Skeletal muscle cell (primary cell): ENCODE measurements at places on chromosomes 5 and 9.

GRCh38 chr9:130663258-130663976 is 977 bp upstream of the PRDM12 start:
- DNase-seq = no peak

GRCh38 chr9:119005162-119005561 is 364.1 kb downstream of the BRINP1 start:
- no peak for DNase-seq

- peak; percentile 25 for DNase-seq
Observed at GRCh38 chr5:134833340-134834032, 12.3 kb upstream of the C5orf24 start.

- DNase-seq = peak; percentile 37
Observed at GRCh38 chr9:18274693-18275092, 199.3 kb upstream of the ADAMTSL1 start.

GRCh38 chr5:66198837-66199236 is 54.7 kb downstream of the SREK1 start:
- no peak for DNase-seq

- DNase-seq = no peak
Observed at GRCh38 chr5:152137063-152137462, 212.4 kb upstream of the GLRA1 start.

GRCh38 chr5:66417781-66418180 is 178.4 kb upstream of the MAST4 start:
- no peak for DNase-seq

- no peak for DNase-seq
Observed at GRCh38 chr5:94545870-94546625, 72.4 kb downstream of the KIAA0825 start.

GRCh38 chr5:175012267-175012666 is 287.9 kb downstream of the MSX2 start:
- no peak for DNase-seq

GRCh38 chr5:151885138-151885908 is 39.3 kb downstream of the GLRA1 start:
- DNase-seq = no peak

DNA sequence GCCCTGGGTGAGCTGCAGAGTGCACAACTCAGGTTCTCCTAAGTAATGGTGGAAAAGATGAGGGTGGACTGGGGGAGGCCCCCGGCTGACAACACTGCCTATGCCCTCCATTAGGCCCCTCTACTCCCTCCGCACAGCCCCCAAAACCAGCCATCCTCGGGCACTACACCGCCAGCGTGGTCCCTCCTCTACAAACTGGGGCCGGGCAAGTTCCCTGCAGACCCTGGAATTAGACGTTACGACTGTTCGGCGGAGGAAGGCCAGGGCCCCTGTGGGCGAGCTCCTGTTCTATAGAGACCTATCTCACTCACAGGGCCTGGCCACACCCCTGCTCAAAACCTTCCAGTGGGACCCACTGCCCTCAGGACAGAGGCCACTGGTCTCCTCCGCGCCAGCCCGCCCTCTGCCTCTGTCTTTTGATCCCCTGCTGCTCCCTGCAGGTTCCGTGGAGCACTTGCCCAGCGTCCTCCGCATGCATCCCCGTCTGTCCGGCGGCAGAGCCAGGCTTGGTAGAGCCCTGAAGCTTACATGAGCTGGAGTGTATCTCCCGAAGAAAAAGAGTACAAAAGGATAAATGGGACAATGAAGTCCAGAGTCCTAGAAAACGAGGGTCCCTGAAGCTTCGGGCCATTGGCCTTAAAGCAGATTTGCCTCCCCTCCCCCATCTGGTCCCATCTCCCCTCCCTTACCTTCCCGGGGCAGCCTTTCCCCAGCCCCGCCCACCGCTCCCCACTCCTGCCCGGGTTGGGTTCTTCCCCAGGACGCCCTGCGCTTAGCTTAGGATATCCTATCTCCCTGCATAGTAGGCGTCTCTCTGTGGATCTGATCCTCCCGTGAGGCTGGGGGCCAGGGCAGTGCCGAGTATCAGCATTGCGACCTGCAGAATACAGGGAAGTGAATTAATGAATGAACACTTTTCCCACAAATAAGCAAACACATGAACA is 71.3 kb downstream of the HRH2 start:
- no peak for DNase-seq

GRCh38 chr5:73922875-73923557 is 297.0 kb downstream of the ARHGEF28 start:
- DNase-seq = no peak

DNA sequence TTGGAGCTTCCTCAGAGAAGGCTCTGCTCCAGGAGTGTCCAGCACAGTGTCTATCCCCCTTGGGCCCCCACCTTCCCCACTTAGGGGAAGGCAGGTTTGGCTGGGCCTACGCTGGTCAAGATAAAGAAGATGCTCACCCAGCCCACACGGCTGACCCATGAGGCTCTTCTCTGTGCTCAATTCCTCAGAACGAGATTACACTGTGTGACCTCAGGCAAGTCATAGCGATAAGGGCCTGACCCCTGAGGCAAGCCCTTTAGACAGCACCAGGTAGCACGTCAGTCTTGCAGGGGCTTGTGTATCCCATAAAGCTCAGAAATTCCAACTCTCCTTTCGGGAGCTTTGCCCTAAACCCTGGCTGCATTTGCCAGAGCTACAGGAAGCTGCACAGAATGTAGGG is 32.6 kb downstream of the CORO2A start:
- no peak for DNase-seq

DNA sequence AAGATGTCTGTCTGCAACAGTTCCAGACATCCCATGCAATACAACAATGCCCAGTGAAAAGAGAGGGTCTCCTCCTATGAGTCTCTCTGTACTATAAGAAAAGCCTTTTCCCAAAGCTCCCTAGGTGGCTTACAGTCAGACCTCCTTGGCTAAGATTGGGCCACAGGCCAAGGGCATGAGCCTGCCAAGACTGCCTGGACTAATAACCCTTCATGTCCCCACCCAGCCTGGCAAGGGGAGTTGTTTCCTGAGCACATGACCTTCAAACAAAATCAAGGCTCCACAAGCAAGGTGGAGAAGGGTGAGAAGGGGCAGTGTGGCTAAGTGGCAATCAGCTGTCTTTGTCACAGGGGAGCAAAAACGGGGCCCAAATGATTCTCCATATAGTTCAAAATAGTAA is 75.6 kb upstream of the ZSWIM6 start:
- no peak for DNase-seq

DNA sequence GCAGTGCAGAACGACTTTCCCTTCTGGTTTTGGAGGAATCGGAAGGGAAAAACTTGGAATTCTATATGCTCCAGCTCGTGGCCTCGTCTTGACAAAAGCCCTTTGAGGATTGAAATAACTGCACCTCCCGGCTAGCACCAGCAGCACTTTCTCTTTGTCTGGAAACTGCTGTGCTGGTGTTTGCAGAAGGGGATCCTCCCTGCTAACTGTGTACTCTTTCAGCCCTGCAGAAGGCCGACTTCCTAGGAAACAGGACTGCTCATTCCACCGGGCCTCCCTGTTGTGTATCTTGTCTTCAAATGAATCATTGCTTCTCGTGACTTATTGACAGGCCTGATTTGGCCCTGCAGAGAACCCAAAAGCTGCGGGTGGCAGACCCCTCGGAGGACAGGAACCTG is 23.6 kb downstream of the STC2 start:
- no peak for DNase-seq

DNA sequence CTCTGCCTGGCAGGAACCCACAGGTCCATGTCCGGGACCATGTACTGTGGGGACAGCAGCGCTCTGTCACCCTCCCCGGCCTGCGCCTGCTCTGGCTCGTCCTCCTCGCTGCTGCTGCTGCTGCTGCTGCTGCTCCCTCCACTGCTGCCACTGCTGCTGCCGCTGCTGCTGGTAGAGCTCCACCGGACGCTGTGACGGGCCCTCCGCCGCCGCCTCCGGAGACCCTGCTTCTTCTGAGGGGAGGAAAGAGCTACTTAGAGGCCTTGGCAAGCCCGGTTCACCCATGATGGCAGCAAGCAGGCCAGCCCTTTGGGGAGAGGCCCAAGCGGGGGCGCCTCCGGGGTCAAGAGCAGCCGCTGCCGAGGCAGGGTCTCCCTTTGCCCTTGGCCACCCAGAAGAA is 10.0 kb upstream of the CARD9 start:
- no peak for DNase-seq

DNA sequence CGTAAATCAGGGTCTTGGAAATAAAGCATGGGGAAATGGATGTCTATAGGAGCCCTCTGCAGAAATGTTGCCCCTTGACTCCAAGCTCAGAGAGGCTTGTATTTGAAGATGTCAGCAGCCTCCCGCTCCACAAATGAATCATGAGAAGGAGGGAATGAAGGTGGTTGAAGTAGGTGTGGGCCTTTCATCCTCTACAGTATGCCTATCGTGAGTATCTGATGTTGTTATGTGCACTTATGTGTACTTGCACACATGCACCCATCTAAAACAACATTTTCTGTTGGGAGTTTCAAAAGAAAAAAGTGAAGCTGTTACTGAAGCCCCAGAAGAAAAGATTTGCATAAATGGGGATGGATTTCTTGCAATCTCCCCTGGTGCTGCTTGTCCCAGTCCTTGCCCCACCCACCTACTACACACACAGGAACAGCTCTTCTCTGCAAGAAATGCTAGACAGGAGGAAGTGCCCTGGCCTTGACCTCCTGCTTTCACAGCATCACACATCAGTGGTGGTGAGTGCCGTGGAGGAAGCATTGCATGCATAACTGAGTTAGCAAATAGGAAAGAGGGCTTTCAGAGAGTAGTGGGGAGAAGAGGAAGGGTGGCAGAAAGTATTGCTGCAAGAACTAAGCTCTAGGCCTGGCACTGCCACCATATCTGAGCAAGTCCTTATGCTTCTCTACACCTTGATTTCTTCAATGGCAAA is 156.1 kb downstream of the SNX18 start:
- DNase-seq = no peak

GRCh38 chr5:109691996-109692395 is 2.3 kb downstream of the MAN2A1 start:
- no peak for DNase-seq

DNA sequence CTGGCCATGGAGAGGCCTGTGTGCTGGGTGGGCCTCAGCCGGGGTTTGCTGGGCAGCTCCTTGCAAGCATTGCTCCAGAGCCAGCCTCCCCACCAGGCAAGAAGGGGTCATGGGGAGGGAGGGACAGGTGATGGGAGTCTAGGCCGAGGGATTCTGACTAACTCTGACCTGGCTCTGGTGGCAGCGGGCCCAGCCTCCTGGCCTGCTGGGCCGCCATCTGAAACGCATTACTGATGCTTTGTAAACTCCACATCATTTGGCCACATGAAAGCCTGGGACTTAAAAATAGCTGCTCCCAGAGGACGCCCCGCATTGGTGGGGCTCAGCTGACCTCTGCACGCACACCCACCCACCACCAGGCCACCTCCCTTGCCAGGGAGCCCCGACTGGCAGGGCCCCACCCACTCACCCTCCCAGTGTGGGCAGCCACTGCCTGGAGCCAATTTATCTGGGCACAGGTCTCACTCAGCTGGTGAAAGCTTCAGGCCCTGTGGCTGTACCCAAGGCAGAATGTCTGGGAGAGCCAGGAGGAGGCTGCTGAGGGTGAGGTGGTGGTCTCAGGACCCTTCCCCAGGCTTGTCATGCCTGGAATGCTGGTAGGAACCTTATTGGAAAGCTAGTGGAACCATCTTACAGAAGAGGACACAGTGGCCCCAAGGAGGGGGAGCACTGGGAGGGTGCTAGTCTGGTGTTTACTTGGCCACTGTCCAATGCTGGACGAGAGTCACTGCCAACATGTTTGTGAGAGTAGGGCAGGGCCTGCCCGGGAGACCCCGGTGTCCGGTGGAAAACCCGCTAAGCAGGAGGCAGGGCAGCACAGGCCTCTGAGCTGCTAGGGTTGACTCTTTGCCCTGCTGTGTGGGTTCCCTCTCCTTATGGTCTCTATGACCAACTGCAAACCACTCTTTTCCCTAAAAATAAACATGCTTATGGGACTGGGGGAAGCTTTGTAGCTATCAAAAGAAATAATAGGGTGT is 10.8 kb downstream of the TCF7 start:
- peak; percentile 71 for DNase-seq

DNA sequence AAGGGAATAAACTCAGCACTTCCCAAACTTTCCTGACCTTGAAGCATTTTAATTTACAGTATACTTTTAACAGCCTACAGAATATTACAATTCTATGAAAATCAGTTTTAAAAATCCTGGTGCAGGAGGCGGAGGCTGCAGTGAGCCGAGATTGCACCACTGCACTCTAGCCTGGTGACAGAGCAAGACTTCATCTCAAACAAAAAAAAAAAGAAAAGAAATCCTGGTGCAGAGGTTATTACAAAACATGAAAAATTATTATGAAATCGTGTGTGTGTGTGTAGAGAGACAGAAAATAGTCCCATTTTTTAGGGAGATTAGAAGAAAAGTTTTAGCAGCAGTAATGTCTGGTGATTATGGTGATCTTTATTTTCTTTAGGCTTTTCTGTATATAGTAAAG is 26.9 kb downstream of the GOLPH3 start:
- no peak for DNase-seq

- no peak for DNase-seq
Observed at GRCh38 chr5:59528202-59528862, 365.2 kb downstream of the PDE4D start.

DNA sequence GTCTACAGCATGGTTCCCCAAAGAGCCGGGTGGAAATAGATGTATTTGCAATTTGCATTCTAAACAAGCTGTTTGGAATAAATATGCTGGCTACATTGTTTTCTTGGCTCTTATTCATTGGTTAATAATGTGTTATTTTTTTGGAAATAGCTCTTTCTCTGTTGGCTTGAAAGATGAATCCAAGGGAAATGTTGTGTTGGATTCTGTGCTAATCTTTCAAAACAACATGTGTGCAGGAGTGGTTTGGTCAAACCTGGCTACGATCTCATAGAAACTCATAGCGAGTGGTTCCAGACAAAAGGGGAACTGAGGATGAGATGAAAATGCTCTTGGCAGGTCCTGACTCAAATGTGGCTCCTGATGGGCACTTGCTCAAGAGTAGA is 63.7 kb upstream of the CXCL14 start:
- no peak for DNase-seq

GRCh38 chr5:133818869-133819600 is 149.4 kb downstream of the C5orf15 start:
- no peak for DNase-seq

- no peak for DNase-seq
Observed at GRCh38 chr9:96034553-96035122, 159.1 kb downstream of the ERCC6L2 start.

DNA sequence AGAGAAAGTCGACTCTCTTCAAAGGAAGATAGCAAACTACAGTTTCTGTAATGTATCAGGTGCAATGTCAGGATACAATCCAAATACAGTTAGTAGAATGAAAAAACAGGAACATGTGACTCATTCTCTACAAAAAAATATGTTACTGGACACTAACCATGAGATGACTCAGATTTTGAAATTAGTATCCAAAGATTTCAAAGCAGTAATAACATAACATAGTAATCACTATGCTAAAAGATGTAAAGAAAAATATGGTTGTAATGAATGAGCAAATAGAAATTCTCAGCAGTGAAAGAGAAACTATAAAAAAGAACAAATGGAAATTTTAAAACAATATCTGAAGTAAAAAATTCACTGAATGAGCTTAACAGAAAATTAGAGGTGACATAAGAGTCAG is 42.3 kb downstream of the SHOC1 start:
- DNase-seq = no peak

GRCh38 chr9:24342457-24342856 is 203.2 kb downstream of the IZUMO3 start:
- DNase-seq = no peak

GRCh38 chr5:169318556-169318955 is 17.6 kb upstream of the SLIT3 start:
- no peak for DNase-seq

GRCh38 chr5:119344231-119344630 is 11.6 kb upstream of the TNFAIP8 start:
- DNase-seq = no peak
